ENCODE measurements at places on chromosomes 2 and 18. TPM values are rescaled to one million over a fixed set of nuclear protein-coding genes. Genes with fewer than 3 reads are reported as not detected.

Gene FER1L5
- 2.3 TPM for total RNA-seq

Gene C1GALT1C1L
- 0.91 TPM for total RNA-seq

Gene MARCO
- total RNA-seq = 0.57 TPM

Gene KLHL14
- total RNA-seq = 0.41 TPM

GRCh38 chr2:39059366-39059952 is 61.4 kb downstream of the SOS1 start:
- no peak overlapping the region for H3K27ac ChIP-seq
- no peaks in the 10 kb centered on the region for H3K27me3 ChIP-seq
- no peak overlapping the region for H3K4me3 ChIP-seq
- H3K36me3 ChIP-seq = no peaks in the 10 kb centered on the region

DNA sequence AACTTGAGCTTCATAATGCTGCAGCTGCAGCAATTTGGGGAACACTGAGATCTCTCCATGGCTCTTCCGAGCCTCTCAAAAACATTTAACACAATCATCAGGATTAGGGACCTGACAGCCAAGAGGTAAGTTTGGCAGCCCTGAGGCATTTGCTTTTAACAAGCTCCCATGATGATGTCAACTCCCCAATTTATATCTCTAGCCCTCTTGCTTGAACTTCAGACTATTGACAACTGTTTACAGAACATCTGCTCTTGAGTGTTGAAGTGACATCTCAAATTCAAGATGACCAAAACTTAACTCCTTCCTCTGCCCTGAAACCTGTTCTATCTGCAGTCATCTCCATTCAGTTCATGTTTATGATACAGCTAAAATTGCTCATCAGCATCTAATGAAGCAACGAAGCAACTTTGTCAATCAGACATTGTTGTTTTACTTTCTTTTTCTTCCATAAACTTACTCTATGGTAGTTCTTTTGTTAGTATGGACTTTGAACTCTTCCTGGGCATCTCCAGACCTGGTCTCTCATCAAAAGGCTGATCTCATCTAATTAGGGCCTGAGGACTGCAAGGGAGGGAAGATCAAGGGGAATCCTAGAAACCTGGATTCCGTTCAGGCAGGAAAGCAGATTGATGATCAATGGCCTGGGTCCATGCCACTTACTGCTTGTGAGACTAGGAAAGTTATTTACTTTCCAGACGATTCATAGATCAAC is 48.1 kb downstream of the SEMA4F start:
- H3K4me3 ChIP-seq = no peak overlapping the region
- no peaks in the 10 kb centered on the region for H3K4me1 ChIP-seq
- no peaks in the 10 kb centered on the region for H3K27me3 ChIP-seq
- no peak for DNase-seq
- H3K36me3 ChIP-seq = no peaks in the 10 kb centered on the region
- H3K27ac ChIP-seq = no peak overlapping the region

DNA sequence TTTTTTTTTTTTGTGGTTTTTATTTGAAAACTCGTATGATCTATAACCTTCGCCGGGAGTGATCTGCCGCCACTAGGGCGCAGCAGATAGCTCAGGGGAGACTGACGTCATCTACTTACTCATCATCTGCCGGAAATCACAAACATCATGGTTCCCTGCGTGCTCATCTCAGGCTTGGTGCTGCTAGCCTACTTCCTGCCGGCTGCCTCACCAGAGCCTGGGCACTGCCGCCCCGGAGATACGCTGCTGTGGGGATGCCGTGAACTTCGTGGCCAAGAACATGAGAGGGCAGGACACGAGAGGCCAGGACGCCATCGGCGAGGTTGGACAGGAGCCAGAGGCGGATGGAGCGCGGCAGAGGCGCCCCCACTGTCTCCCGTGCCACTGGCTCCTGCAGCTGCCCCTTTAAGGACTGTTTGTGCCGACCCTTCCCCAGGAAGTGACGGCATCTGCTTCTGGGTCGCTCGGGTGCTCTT is 68.8 kb downstream of the DOK6 start:
- H3K36me3 ChIP-seq = no peaks in the 10 kb centered on the region
- no peak overlapping the region for H3K27ac ChIP-seq
- DNase-seq = no peak
- H3K4me1 ChIP-seq = no peaks in the 10 kb centered on the region

DNA sequence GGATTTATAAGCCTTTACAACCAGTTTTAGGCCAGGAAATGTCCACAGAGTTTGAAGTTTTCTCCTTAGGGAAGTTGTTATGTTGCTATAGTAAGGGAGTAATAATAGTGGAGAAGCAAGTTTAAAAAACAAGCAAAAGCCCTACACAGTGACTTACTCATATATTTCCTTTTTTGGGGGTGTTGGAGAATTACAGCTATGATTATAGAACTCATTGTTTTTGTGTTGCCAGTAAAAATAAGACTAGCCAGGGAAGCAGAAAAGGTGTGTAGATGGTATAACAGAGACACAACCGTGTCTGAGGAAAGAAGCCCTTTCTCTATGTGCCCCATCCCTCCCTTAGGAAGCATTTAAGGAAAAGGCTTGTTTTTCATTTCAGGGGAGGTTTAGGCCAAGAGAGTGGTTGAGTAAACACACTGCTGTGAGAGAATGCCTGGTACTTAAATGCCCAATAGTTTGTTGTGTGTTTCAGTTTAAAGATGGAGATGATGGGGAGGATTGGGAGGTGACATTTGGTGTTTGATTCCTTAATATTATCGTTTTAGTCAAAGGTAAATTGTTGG is 2.3 kb downstream of the VAPA start:
- DNase-seq = no peak
- no peaks in the 10 kb centered on the region for H3K27me3 ChIP-seq
- H3K4me1 ChIP-seq = peaks cover 5% of the 10 kb centered on the region
- no peak overlapping the region for H3K4me3 ChIP-seq

DNA sequence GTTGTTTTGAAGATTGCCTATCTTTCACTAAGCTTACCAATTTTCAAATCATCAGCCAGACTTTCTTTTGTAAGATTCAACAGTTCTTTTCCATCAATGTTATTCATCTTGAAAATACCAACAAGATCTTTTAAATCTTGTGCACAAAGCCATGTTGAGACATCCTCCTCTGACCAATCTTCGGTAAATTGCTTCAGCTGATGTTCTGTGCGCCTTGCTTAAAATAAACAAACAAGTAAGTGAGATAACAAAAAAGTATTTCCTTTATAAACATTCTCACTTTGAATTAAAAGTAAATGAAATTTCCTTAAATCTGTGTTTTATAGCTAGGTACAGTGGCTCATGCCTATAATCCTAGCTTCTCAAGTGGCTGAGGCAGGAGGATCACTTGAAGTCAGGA is 30.3 kb downstream of the WDSUB1 start:
- no peak overlapping the region for H3K27ac ChIP-seq
- no peak overlapping the region for H3K4me3 ChIP-seq
- H3K27me3 ChIP-seq = no peaks in the 10 kb centered on the region
- no peaks in the 10 kb centered on the region for H3K4me1 ChIP-seq
- no peak for DNase-seq

DNA sequence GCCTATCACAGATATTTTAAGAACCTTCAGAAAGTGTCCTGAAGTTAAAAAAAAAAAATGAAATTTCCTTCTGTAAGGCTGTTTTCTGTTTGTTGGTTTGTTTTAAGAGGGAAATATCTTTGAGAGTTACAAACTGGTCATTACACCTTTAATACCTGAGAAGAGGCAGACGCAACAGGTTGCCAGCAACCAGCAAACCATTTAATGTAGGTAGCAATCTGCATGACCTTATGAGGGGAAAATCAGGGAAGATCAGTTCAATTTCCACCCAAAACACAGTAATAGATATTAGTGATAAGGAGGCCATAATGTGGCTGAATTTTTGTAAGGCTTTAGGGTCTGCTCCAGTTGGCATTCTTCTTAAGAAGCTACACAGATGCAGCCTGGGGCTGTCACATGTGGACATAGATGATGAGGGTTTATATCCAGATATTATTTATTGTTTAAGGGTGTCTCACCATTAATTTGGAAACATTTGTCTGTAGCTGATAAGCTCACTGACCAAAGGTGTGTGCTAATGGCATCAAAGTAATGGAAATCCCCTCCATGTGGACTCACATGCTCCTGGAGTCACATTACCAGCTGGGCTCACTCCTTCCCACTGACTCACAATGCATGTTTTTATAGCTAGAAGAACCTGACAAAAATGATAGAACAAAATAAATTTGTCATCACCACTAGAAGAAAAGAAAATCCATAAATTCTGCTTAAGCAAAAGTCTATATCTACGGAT is 83.5 kb upstream of the DTNA start:
- no peak overlapping the region for H3K27ac ChIP-seq
- no peaks in the 10 kb centered on the region for H3K27me3 ChIP-seq
- no peak for DNase-seq
- H3K4me3 ChIP-seq = no peak overlapping the region
- H3K4me1 ChIP-seq = no peaks in the 10 kb centered on the region

DNA sequence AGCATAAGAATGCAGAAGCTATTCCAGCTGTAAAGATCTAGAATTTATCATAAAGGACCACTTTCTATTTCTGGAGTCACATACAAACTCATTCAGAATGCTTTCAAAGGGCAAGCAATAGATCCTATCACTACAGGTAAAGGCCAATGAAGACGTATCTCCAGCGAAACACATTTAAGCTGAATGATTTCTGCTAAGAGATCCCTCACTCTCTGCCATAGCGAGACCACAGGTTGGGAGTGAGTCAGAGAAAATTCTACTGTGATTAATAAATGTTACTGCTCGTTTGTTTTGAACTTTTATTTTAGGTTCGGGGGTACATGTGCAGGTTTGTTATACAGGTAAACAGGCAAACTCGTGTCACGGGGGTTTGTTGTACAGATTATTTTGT is 72.5 kb upstream of the NFU1 start:
- no peak overlapping the region for H3K27ac ChIP-seq
- no peak for DNase-seq
- no peak overlapping the region for H3K4me3 ChIP-seq
- H3K27me3 ChIP-seq = no peaks in the 10 kb centered on the region
- no peaks in the 10 kb centered on the region for H3K36me3 ChIP-seq

DNA sequence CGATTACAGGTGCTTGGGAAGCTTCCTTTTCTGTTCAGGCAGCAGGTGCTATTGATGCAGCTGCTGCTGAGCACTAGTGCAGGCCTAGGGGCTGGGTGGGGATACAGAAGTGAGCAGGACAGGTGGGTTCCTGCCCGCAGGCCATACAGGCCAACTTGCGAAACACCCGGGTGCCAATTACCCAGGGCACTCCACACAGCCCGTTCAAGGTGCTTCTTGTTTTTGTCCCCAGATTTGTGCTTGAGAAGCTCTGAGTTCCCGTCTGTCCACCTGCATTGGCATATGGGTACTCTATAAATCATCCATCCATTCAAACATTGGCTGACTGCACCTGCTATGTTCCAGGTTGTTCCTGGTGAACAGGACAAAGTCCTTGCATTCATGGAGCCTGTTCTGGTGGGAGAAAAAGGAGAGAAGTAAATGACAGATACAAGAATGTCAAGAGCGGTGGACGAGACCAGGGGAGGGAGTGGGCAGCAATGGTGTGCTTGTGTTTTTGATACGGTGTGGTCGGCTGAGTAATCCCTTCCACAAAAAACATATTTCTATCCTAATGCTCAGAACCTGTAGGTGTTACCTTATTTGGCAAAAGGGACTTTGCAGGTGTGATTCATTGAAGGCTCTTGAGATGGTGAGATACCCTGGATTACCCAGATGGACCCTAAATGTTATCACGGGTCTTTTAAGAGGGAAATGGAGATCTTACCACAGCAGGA is 31.4 kb downstream of the SH3BP4 start:
- no peaks in the 10 kb centered on the region for H3K36me3 ChIP-seq
- DNase-seq = no peak
- H3K27ac ChIP-seq = peak overlapping the region; percentile 79
- no peak overlapping the region for H3K4me3 ChIP-seq

DNA sequence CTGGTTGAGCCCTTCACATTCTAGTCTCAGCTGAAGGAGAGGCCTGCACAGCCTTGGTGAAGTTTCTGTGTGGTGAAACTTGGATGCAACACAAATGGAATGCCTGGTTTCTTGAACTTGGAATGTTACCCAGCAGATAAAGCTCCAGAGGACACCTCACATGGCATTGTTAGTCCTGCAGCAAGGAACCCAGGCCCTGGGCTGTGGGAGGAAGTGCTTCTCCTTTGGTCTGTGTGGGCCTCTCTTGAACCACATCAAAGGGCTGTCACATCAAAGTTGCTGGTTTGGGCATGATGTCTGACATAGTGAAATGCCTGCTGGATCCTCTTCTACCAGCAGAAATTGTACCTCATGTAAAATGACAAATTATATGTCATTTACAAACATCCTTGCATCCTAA is 198.5 kb downstream of the FHOD3 start:
- DNase-seq = no peak
- H3K27ac ChIP-seq = no peak overlapping the region
- no peaks in the 10 kb centered on the region for H3K27me3 ChIP-seq
- H3K4me1 ChIP-seq = no peaks in the 10 kb centered on the region
- H3K4me3 ChIP-seq = no peak overlapping the region

GRCh38 chr2:232873909-232874641 is 4.0 kb downstream of the SNORC start:
- no peak overlapping the region for H3K4me3 ChIP-seq
- H3K27me3 ChIP-seq = no peaks in the 10 kb centered on the region
- H3K36me3 ChIP-seq = no peaks in the 10 kb centered on the region
- DNase-seq = no peak
- no peak overlapping the region for H3K27ac ChIP-seq

GRCh38 chr2:134253804-134254203 is at the start of gene MGAT5:
Gene MGAT5 (plus strand): TSS chr2:134254072. CDS start chr2:134254404, 332 bp downstream.
- H3K27ac ChIP-seq = no peak within 1 kb of the TSS
- H3K4me3 ChIP-seq = no peak within 1 kb of the TSS
- no peaks in the 10 kb centered on the region for H3K36me3 ChIP-seq
- DNase-seq = peak; percentile 56
- H3K27me3 ChIP-seq = no peaks in the 10 kb centered on the region
- peaks cover 4% of the 10 kb centered on the region for H3K4me1 ChIP-seq

All from prostate gland (tissue), 2 donors.